Ureter (tissue), 1 donor: ENCODE measurements at places on chromosomes 3 and 15. TPM values are rescaled to one million over a fixed set of nuclear protein-coding genes. Genes with fewer than 3 reads are reported as not detected.

GRCh38 chr3:129312021-129312639 lies 33.5 kb downstream of the HMCES start:
- DNase-seq: no peak

GRCh38 chr3:28252001-28252431 lies 10.6 kb downstream of the CMC1 start:
- no peak for DNase-seq

The A4GNT gene
- total RNA-seq: not detected

GRCh38 chr15:62779036-62779770 lies 263.3 kb upstream of the TPM1 start:
- no peak for DNase-seq

- no peak for DNase-seq
Measured at GRCh38 chr3:15063238-15063637, 1.9 kb downstream of the MRPS25 start.

- DNase-seq: no peak
Measured at GRCh38 chr3:77096966-77097890, 57.3 kb downstream of the ROBO2 start.
